ENCODE measurements at places on chromosomes 5 and 9.

GRCh38 chr5:139092741-139093343 is 105.3 kb downstream of the SIL1 start:
- no peak for DNase-seq

DNA sequence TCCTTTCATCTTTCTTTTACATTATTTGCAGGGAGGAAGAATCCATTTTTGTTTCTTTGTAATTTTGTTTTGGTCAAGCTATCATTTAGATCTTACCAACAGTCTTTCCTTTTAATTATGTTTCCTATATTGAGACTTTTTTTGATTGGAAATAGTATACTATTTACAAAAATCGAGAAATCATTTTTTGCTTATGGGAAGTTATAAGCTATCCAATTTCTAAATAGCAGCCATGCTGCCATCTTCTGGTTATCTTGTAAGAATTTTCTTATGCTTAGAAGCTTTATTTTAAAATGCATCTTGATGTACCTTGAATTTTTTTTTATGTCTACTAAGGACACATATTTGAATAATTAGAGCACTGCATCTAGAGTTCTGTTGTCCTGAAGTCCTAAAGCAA is 821.2 kb downstream of the PTPRD start:
- no peak for DNase-seq

DNA sequence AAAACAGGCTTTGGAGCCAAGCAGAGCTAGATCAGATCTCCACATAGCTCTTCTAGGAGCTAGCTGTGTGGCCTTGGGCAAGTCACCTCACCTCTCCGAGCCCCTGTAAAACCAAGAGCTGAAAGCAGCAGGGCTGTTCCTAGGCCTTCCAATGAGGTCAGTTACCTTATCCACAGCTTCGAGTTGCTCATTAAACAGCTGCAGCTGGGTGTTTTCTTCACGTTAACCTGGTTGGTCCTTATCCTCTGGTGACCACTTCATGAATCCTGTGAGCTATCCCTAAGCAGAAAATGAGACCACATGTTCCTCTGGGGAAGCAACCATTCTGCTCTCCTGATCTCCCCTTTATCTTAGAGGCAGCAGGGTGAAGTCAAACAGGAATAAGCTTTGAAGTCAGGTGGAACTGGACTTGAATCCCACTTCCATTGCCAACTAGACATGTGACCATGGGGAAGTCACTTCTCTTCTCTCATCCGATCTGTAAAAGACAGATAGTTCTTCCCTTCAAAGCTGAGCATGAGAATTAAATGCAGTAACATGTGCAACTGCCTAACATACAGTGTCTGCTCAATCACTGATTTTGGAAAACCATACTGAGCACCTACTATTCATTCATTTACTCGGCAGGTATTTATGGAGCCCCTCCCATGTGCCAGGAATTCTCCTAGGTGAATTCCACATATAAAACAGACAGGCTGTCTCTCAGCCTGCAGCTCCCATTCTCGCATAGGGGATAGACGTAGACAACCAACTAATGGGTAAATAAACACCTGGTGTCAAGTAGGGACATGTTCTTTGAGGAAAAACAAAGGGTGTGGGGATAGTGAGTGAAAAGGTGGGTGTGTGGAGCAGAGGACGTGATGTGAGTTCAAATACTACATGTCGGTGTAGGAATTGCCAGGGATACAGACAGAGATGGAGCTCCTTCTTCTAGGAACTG is 111.7 kb upstream of the BOD1 start:
- DNase-seq = no peak

- DNase-seq = no peak
Measured at GRCh38 chr5:72647806-72648205, 140.6 kb upstream of the ZNF366 start.

GRCh38 chr5:74146796-74147195 is 493.7 kb downstream of the ENC1 start:
- DNase-seq = no peak

DNA sequence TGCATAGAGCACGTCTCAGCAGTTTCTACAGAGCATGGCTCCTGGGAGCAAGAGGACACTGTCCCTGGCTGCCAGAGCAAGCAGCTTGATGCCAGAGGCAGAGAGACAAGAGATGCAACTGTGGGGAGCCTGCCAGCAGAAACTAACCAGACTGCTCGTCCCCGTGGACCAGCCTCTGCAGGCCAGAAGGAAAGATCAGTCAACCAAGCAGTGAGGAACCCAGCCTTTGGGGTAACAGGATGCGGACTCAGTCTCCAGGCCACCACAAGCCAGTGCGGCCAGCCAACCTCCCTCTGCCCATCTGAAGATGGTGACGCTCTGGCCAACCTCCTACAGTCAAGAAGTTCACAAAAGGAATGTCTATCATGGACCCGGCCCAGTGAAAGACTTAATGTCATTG is 3.7 kb downstream of the SURF4 start:
- no peak for DNase-seq

DNA sequence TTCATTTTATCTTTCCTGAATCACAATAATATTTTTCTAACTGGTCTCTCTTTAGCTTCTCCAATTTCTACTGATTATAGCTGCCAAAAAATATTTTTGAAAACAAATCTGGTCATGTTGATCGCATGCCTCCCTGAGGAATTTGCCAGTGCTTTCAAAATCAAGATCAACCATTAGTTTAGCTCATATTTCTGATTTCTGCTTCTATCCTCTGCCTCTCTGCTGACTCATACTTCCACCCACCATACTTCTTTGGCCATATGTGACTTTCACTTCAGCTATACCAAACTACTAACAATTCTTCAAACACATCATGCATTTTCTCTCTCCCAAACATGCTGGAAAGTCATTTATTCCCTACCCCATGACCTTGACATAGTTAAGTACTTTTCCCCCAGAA is 636.5 kb downstream of the TLE1 start:
- no peak for DNase-seq

GRCh38 chr9:132610661-132611060 is 28.3 kb downstream of the BARHL1 start:
- no peak for DNase-seq

- DNase-seq = no peak
Measured at GRCh38 chr9:31248156-31248555, 1136.3 kb upstream of the ACO1 start.

- no peak for DNase-seq
Measured at GRCh38 chr5:97000391-97000790, 64.5 kb downstream of the LNPEP start.

DNA sequence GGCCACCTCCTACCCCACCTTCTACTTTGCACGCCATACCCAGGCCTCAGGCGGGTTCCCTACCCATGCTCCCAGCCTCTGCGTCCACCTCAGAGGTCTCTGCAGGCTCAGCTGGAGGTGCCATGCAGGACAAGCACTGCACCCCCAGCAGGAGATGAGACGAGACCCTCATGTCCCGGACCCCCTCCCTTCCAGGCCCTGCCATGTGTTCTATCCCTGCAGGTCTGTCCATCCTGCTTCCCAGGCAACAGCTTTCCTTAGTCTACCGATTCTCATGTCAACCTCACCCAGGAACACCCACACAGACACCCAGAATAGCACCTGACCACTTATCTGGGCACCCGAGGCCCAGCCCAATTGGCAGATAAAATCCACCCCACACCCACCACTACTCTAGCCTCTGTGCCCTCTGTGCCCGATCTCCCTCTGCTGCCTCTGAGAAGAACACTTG is 52.1 kb downstream of the SEMA4D start:
- DNase-seq = no peak

GRCh38 chr5:145408048-145408341 is 427.1 kb downstream of the PRELID2 start:
- no peak for DNase-seq

DNA sequence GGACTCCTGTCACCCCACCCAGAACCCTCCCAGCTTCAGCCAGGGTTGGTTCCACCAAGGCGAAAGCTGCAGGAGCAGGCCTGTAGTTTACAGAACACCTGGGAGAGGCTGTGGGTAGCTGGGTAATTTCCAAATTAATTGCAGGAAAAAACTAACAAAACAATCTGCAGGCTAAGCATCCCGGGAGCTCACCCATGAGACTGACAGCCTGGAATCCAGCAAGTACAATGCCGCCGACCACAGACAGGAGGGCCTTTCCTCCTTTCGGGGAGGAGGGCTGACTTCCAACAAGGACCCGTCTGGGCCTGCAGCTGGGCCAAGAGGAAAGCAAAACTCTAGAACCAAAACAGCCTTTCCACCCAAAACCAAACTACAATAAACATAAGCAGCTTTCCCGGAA is 10.3 kb downstream of the FOXE1 start:
- no peak for DNase-seq

- DNase-seq = no peak
Measured at GRCh38 chr9:82480921-82481320, 492.3 kb downstream of the SPATA31D1 start.

DNA sequence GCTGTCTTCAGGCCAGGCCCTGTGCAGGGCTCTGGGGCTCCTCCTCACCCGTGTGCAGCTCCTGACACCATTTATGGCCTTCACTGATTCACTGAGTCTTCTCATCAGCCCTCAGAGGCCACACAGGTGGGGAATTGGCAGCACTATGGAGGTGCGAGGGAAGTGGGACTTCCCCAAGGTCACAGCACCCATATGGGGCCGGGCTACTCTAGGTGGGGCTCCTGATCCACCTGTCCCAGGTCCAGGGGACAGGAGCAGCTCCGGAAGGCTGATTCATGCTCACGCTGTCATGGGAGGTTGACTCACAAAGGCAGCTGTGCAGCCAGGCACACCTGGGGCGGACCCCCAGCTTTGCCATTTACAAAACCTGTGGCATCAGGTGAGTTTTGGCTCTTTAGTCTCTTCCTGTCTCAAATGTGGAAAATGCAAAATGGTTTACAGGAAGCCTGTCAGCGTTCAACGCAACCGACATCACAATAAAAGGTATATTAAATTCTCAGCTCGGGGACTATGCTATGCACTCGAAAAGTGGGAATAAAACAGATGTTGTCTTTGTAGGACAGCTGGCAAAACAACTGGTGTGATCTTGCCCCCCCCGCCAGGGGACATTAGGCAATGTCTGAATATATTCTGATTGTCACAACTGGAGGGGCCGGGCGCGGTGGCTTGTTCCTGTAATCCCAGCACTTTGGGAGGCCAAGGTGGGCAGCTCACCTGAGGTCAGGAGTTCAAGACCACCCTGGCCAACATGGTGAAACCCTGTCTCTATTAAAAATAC is 15.0 kb downstream of the NAIF1 start:
- DNase-seq = no peak

- no peak for DNase-seq
Measured at GRCh38 chr9:98766586-98766985, 29.8 kb downstream of the ANKS6 start.

- no peak for DNase-seq
Measured at GRCh38 chr9:115643948-115644727, 509.5 kb upstream of the PAPPA start.

DNA sequence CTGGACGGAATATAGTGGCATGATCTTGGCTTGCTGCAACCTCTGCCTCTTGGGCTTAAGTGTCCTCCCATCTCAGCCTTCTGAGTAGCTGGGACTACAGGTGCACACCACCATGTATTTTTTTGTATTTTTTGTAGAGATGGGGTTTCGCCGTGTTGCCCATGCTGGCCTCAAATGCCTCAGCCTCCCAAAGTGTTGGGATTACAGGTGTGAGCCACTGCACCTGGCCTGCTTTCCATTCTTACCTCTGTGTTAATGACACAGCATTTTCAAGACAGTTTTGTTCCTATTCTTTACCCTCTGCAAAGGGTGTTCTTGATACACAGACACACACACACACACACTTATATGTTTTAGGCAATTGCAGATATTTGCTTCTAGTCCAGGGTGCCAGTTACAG is 113.3 kb downstream of the LRRC70 start:
- DNase-seq = no peak

DNA sequence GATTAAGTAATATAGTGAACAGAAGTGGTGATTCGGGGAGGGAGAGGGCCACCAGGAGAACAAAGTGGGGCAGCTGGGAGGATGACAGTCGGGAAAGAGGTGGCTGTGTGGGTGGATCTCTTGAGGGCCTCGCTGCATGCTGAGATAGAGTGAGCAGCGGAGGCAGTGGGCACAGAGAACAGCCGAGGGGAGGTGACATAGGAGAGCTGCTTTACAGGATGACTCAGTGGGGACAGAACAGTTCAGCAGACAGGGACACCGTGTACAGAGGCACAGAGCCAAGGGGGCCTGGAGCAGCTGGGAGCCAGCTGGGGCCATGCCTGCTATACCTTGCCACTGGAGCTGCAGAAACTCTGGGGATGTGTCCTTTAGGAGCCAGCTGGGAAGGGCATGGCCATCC is 273.9 kb downstream of the GADD45G start:
- no peak for DNase-seq

GRCh38 chr9:126383406-126384046 is 56.9 kb downstream of the MVB12B start:
- no peak for DNase-seq
